Stimulated activated CD4-positive, alpha-beta T cell treated with anti-CD3 and anti-CD28 coated beads, Interleukin-12 subunit alpha, Interleukin-12 subunit beta, amount 100 ng/mL, for 4 hours (primary cell): ENCODE measurements at places on chromosomes 1 and 21.

DNA sequence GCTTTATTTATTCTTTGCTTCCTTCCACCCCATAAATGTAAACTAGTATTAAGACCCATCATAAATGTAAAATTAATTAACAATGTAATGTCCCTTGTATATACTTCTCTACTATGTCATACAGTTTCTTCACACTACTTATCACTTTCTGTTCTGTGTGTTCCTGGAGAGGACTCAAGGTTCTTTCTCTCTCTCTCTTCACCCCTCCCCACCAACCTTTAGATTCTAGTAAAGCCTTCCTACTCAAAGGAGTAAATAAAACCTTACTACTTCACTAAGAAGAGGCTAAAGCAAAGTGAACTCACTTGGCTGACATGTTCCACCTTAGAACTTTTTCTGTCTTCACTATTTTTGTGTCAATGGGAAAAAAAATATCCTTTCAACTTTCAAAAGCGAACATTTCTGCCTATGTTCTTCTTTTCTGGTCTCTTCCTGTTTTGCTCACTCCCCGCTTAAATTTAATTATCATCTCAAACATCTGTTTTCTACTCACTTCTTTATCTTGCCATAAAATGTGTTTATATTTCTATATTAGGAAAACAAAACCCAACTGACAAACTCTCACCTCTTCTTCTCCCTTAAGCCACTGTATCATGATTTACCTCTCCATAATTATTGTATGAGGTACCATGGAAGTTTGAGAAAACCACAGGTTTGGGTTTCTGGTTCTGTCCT is 260.3 kb downstream of the DPYD start:
- DNase-seq, result no peak

DNA sequence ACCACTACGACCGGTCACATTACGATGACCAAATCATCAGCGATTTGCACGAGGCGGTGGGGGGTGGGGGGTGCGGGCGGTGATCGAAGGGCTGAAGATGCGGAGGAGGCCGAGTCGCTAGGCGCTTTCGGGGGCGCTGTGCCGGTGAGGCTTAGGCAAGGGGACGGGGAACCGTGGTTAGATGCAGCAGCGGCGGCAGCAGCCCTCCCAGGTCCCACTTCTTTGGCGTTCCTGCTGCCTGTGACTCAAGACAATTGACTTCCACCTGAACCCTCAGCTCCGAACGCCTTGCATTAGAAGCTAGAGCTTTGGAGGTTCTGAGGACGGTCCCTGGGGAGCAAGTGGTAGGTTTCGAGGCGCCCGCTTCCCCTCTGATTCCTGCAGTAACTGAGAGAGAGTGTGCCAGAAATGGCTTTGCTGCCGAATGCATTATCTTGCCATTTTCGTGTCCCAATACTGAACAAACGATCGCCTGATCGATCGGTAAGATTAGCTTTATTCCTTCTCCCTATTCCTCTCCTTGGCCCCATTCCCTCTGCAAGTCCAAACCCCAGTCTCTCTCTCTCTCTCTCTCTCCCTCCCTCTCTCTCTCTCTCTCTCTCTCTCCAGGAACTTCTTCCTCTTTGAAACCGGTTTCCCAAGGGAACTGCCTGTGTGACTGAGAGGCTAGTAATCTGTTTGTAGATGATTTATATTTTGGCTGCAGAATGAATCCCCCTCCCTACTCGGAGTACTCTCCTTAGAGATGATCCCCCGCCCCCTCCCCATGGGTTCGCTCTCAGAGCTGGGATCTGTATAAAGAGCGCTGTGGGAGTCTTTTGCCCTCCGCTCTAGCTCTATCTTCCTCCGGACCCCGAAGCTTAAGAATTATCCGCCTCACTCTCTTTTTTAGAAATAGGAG is 735 bp upstream of the BRINP3 start:
- no peak for DNase-seq

DNA sequence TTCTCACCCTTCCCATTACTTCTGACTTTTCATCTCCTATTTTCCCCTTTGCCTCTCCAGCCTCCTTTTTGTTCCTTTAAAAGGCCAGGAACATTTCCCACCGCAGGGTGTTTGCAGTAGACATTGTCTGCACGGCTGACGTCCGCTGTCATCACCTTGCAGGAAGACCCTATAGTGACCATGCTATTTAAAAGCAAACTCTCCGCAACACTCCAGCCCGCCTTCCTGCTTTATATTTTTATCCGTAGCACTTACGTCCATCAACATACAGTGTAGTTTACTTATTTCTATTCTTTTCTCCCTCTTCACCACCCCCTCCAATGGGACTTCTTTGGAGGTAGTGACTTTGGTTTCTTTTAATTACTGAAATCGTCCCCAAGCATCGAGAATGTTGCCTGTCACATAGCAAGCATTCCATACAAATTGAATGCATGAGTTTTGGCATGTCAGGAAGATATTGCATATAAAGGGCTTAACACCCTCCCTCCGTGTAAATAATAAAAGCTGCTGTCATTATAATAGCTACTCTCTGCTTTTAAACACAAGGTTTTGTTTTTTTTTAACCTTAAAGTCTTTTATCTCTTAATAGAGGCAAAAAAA is 19.8 kb downstream of the SLC25A33 start:
- DNase-seq, result no peak

GRCh38 chr1:68131261-68131660 is 80.8 kb upstream of the DIRAS3 start:
- no peak for DNase-seq

DNA sequence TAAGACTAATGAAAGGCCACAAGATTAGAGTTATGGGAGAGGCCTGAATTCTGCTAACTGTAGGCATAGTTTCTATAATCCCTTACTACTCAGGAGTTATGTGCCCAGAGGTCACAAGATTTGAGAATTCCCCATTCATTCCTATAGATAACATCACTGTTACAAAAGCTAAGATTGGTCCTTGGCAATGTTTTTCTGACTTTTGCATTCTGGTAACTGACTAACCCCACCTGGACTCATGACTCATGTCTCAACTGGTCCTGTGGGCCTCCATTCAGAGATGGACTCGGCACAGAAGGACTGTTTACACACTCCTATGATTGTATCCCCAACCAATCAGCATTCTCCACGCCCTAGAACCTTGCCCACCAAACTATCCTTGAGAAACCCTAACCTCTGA is 249.0 kb upstream of the ZP4 start:
- no peak for DNase-seq

DNA sequence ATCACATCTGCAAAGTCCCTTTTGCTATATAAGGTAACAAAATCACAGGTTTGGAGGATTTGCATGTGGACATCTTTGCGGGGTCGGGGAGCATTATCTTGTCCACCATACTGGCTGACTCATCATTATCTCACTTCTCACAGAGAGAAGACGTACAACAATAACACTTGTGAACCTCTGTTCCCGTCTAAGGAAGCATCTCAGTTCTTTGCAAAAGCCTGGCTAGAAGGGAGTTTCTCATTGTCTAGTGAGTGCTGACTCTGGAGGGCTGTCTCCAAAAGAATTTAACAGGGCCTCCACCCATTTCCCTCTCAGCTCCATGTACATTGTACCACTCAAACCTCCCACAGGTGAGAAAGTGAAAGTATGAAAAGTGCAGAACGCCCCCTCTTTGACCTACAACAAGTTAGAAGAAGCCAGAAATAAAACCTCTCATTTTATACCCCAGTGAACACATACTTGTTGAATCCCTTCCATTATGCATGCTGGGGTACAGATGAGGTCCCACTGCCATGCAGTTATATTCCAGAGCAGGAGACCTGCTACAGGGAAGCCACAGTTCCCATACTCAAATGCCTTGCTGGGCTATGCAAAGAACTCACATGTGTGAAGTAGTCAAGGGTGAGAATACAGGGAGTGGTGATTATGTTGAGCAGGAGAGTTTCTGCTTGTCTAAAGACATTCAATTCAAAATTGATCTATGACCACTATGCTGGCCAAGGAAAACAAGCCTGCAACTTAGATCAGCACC is 121.7 kb upstream of the PRDX6 start:
- DNase-seq, result no peak

DNA sequence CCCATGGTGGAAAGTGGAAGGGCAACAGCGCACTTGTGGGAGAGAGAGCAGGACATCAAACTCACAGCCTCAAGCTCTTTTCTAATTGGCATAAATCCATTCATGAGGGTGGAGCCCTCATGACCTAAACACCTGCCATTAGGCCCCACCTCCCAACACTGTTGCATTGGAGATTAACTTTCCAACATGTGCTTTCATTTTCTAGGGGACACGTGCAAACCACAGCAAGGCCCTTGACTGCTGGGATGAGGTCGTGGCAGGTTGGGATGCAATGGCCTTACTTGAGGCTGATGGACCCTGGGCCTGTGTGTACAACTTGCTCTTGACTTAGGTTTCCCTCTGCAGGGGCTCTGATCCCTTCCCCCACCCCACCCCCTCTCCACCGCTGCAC is 35.9 kb upstream of the NEK2 start:
- no peak for DNase-seq

GRCh38 chr21:45804809-45805313 is 161.3 kb downstream of the PCBP3 start:
- DNase-seq, result no peak

GRCh38 chr1:218366322-218367052 is 21.4 kb downstream of the TGFB2 start:
- DNase-seq, result no peak

DNA sequence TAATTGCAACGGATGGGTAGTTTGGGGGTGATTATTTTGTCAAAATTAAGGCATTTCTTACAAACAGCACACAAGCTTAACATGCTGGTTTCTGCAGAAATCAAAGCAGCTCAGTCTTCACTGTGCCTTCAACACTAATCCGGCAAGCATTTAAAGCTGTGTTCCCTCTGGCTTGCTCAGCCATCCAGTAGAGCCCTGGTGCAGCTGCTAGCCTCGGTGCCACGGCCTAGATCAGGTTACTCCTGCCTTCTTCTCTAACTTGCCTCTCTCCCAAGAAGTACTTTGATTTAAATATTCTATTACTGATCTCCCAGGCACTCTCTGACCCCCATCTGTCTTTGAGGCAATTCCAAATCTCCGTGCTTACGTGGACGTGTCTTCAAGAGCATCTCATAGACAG is 85.6 kb downstream of the GREM2 start:
- DNase-seq, result no peak

GRCh38 chr21:35329940-35330660 is 281.0 kb upstream of the RUNX1 start:
- DNase-seq, result no peak

DNA sequence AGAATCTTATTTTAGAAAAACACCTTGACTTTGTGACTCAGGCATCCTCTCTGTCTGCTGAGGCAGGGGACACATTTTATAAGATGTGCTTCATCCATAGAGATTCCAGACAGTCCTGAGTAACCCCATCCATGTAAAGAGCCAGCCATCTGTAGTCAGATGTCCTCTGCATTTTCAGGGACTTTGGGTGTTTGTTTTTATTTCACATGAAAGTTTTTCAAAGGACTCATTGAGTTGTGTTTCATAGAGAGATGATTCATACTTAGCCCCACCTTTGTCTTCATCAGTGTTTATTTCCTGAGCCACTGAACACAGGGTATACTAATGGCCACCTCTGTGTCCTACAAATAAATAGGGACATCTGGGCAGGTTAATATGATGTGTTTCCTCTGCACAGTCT is 280.4 kb downstream of the CACNA1E start:
- no peak for DNase-seq

DNA sequence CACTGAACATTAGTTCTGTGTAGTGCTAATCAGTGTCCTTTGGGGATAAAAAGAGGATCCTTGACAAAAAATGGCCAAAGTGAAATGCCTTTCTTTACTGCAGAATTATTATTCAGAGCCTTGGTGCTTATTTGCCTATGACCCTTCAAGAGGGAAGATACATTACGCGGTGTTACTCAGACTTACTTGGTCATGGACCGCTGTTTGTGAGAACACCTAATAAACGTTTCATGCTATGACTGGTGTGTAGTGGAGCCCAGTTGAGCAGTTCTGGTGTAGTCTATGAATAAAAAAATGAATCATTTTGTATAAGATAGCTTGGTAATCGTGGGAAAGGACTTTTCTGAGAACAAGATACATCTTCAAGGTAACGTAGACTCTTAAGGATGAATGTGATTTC is 8.3 kb downstream of the NFYC start:
- no peak for DNase-seq

DNA sequence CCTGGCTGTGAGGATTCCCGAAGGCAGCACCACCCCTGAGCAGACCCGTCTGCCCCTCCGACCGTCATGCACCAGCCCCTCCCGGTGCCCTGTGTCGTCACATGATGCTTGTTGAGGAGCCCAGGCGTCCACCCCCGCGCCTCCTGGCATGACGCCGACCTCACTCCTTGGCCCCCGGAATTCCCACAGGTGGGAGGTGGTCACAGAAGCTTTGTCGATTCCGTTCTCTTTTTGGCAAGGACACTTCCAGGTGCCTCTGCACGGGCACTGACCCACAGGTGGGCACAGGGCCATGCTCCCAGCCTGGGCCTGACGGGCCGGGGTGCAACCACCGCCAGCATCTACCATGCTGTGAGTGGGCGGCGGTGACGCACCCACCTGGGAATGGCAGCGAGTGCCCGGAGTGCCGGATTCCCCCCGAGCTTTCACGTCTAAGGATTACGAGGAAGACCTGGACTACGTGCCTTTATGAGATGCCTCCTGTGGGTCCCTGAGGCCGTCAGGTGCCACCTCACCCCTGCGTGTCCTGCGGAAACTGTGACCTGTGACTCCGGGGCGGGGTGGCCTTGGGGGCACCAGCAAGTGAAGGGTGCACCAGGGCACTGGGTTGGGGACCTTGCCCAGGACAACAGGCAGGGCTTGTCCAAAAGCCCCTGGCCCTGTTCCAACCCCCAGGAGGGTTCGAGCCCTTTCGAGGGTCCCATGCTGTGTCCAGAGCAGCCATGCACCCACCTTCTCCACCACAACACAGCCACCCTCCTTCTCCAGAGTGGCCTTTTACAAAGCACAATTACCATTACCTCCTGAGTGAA is 31.4 kb upstream of the COL6A1 start:
- no peak for DNase-seq

DNA sequence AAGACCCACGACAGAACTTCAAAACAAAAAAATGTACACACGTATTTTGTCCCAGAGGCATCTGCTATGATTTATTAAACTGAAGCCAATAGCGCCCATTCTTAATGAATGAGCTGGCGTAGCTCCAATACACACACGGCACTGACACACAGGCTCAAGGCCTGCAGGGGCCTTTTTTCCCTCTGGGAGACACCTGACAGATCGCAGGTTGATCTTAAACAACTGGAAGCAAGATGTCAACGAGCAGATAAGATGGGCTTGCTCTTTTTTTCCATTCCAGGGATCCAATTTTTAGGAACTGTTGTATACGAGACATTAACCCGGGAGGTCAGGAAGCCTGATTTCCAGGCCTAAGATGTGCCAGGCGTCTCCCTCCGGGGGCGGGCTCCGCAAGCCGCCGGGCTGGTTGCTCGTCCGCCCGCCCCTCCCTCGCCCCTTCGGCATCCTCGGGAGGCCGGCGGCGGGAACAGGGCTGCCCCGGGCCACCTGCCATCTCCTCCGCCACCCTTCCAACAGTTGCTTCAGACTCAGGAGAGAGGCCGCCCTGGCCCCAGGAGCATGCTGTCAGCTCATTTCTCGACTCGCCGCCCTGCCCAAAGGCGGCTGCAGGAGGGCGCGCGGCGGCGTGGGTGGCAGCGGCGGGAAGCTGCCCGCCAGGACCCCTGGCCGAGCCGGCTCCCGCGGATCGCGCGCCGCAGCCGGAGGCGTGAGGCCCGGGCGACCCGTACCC is 735 bp downstream of the TTC13 start:
- DNase-seq, result peak; percentile 32
